GM23338 (cell line): ENCODE measurements at places on chromosomes 7 and 10.

DNA sequence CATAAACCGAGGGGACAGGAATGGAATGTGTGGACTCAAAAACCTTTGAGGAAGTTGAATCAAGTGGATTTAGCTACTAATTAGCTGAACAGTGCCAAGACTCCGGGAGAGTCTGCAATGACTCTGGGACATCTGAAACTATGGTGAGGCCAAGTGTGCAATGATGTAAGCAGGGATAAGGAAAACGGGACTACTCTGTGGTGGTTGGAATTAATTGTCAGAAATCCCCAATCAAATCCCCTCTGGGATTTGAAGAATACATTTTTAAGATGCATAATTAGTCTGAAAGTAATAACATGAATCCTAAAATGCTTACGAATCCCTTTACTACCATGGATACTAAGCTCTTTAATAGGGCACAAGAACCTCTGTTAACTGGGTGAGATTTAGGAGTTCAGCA is 602.8 kb downstream of the NRG3 start:
- DNase-seq = no peak

DNA sequence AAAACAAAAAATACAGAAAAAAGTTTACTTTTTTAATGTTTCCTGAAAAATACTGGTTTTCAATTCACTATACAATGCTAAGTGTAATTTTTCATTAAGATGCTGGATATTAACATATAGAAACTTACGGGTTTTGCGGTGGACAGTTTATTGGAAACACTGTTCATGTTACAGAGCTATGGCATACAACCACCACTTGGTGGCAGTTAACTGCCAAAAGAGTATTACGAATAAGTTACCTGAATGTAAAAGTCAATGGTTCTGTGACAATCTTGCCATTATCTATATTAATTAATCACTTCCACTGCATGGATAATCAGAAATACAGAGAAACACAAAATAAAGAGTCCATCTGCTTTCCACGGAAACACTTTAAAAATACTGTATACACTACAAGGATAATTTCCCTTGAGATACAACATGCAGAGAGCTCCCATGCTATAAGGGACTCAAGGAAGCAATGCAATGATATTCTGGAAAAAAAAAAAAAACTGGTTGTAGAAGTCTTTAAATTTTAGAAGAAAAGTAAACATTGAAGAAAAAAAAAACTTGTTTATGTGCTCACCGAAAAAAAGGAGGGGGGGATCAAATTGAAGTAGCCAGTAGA is 97.0 kb downstream of the TPK1 start:
- DNase-seq = peak; percentile 45

GRCh38 chr7:155257482-155258225 is 40.0 kb upstream of the INSIG1 start:
- no peak for DNase-seq

- DNase-seq = no peak
Observed at GRCh38 chr7:139071680-139072079, 35.8 kb upstream of the ZC3HAV1L start.

DNA sequence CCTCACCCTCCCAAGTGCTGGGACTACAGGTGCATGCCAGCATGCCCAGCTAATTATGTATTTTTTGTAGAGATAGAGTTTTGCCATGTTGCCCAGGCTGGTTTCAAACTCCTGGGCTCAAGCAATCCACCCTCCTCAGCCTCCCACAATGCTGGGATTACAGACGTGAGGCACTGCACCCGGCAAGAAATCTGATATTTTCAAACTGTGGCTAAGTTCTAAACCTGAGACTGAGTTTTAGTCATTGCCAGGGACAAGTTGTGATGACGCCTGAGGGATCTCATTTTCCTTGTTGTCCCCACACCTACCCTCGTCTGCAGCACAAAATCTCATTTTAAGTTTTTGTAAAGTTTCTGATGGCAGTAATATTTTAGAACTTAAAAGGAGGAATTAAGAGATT is 9.8 kb downstream of the AUTS2 start:
- no peak for DNase-seq

- DNase-seq = no peak
Observed at GRCh38 chr10:5782174-5782573, 31.1 kb downstream of the GDI2 start.
